ENCODE measurements at places on chromosomes 12 and 14.

GRCh38 chr12:19234171-19234704 lies 104.7 kb downstream of the PLEKHA5 start:
- no peak for DNase-seq

DNA sequence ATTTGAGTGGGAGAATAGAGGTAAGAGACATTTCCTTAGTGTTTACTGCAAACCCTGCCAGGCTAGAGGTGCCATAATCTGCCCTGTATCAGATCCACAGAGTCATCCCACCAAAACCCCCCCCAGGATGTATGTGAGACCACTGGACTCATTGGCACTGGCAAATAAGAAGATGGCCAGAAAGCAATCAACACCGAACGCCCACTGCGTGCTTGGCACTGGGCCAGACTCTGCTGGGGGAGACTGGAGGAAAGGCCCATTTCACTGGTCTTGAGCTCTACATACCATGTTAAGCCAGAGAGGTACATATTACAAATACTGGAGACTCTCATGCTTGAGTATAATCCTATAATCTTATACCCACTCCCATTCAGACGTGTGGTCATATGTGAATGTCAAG lies 44.0 kb downstream of the SMUG1 start:
- DNase-seq: no peak

DNA sequence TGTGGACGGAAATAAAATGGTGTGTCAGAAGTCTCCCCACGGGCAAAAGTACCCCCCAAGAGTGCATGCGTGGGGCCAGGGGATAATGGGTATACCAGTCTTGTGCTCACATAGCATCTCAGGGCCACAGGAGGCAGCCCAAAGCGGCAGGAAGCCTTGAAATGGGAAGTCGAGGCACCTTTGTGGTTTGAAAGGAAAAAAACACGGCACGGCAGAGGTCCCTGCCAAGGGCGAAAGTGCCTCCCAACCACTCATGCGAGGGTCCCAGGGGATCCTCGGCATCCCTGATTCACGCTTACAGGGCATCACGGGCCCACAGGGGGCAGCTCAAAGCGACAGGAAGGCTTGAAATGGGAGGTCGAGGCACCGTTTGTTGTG lies 583.2 kb downstream of the ALG10 start:
- no peak for DNase-seq

DNA sequence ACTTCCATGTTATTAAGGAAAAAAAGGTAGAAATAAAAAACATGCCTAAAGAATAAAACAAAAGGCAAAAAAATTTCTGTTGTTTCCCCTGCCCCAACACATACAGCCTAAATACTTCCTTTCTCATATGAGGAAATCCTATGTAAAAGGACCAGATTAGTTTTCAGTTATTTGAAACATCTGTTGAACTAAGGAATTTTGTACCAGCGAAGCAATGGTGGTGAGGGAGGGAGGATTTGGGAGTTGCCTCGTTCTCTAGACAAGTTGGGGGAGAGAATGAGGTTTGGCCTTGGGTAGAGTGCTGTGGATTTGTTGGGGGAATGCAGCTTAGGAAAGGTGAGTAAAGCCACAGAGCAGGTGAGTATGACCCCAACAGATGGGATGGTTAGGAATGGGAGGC lies 141.5 kb upstream of the RFLNA start:
- no peak for DNase-seq

GRCh38 chr12:49664591-49665239 lies 41.4 kb downstream of the PRPF40B start:
- no peak for DNase-seq

GRCh38 chr14:65346895-65347294 lies 65.6 kb upstream of the FUT8 start:
- DNase-seq: no peak

GRCh38 chr14:92247341-92247740 lies 75.6 kb upstream of the SLC24A4 start:
- DNase-seq: no peak

GRCh38 chr12:89183985-89184435 lies 168.3 kb downstream of the DUSP6 start:
- DNase-seq: no peak

- DNase-seq: no peak
Measured at GRCh38 chr12:110223777-110224378, 57.2 kb upstream of the ATP2A2 start.

DNA sequence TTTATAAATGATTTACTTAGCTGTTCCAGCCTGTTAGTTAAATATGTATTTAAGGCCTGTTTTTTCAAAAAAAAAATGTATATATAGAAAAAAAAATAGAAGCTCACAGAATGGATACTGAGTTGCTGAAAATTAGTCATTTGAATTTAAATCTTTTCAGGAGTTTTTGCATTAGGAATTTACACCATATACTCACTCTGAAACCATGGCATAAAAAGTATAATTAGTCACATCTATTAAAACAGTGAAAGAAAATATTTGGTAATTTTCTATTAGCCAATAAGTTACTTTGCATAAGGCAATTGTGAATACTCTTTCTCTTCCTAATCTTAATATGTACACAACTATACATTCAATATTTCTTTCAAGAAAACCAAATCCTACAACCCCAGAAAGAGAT lies 51.9 kb downstream of the HMGA2 start:
- DNase-seq: no peak

DNA sequence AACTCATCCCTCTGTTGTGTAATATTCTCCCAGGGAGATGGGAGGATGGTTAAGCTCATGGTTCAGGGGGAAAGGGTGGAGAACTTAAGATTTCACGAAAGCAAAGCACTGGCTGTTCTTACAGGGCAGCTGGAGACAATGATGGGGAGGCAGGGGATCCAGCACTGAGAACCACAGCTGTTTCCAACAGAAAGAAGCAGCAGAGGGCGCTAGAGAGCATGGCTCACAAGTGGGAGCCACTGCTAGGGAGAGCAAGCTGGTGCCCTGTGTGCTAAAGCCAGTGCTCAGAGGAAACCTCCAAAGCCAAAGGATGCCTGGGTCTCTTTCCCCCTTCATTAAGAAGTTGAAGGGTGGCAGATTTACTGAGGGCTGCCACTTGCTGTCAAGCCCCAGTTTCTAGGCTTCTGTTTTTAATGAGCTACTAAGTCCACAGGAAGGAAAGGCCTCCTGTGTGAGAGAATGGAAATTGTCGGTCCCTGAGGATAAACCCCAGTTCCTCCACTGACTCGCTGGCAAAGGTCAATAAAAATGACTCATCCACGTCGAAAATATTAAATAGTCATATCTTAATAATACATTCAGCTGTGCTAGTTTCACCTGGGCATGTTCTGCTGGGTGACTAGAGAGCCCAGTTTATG lies 199.7 kb downstream of the ANO2 start:
- peak; percentile 11 for DNase-seq

GRCh38 chr14:75497191-75497590 lies 25.1 kb upstream of the BATF start:
- no peak for DNase-seq

DNA sequence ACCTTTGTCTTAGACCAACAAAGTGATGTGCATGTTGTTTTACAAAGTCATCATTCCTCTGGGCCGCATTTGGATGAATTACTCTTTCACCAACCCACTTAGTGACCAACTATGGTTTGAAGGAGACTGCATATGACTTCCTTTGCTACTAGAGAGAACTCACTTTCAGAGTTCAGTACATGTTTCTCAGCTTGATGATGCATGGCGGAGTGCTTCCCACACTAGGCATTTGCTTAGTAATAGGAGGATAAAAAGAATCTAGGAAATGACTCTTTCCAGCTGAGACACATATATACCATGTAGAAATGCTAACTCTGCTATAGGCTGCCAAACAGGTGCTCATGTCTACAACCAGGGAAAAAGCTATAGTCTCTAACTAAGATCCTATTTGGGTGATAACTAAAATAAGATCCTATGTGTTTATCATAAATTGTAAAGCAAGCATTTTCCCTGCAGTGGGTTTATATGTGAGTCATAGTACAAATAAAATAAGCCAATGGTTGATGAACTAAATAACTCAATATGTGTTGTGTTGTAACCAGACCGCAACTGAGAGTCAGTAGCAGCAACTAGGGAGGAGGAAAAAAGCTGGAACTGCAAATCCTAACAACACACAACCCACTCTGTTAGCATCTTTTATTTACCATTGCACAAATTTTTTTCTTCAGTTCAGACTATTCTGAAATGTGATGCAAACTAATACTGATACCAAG lies 87.2 kb downstream of the TSPAN8 start:
- no peak for DNase-seq

GRCh38 chr12:93991829-93992461 lies 156.4 kb upstream of the PLXNC1 start:
- DNase-seq: no peak

GRCh38 chr14:76314521-76315034 lies 61.4 kb upstream of the ESRRB start:
- no peak for DNase-seq

DNA sequence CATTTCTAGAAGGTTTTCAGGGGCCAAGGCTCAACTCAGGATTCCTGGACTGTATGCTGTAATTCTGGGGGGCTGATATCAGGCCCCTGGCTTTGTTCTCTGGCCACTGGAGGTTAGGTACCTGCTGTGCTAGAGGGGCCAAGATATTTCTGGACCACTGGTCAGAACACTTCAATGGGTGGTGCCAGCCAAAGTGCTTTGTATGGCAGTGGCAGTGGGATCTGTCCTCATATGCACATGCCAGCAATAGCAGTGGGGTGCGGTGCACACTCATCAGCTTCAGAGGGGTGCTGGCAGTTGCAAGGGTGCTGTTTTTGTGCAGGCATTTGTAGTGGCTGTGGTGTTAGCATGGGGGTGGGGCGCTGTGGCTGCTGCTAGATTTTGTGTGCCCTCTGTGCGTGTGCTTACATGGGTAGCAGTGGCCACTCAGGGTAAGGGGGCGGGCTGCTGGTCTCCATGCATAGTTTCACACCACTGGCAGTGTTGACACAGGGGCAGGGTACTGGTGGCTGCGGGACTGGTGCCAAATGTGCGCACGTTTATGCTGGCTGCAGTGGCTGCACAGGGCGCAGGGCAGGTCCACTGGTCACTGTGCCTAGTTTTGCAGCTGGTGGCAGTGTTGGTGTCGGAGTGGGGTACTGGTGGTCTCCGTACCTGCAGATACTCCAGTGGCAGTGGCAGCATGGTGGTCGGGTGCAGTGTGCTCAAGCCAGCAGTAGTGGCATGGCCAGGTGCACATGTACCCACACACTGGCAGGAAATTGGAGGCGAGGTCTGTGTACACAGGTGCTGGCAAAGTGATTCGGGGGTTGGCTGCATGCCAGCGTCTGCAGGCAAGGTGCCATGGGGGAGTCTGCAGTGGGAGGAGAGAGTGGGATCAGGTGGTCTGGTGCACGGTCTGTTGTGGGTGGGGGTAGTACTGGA lies 12.6 kb downstream of the NOPCHAP1 start:
- DNase-seq: no peak

DNA sequence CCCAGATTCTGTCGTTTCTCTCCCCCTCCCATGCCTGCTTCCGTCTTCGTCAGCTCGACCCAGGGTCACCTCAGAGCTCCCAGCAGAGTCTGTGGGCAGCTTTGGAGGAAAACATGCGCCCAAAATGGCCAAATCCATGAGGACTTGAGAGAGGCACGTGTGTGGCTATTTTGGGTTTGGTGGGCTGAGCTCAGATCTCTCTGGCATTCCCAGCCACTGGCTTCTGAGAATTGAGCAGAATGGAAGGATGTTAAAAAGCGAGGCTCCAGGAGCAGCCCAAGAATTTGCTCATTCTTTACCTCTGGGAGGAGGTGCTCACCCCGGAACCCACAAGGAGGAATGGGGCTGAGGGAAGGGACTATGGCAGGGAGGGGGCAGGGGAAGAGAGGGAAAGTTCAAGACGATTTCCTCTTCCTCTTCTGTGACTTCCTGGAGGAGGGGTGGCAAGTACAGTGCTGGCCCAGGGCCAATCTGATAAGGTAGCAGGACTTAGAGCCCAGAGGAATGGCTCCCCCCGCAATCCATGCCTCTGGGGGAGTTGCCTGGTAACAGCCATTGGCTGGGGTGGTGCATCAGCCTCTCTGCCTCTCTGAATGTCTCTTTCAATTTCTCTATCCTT lies 20.1 kb downstream of the TSPAN9 start:
- DNase-seq: no peak

- DNase-seq: no peak
Measured at GRCh38 chr12:128387811-128388422, 120.9 kb downstream of the TMEM132C start.

DNA sequence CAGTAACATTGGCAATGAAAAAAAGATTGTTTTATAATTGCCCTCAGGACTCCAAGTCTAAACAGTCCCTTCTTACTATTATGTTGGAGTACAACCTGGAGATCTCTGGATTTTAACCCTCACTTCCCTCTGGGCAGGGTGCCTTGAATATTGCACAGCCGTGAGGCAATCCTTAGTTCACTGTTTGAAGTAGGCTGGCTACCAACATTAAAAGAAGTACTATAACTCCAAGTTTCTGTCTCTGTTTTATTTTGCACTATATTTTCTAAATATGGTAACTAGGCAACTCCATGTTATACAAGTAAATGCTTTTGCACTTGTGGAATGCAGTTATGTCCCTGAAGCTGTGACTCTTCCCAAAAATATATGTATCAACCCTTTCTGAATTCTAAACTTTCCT lies 490.7 kb downstream of the EGLN3 start:
- no peak for DNase-seq

DNA sequence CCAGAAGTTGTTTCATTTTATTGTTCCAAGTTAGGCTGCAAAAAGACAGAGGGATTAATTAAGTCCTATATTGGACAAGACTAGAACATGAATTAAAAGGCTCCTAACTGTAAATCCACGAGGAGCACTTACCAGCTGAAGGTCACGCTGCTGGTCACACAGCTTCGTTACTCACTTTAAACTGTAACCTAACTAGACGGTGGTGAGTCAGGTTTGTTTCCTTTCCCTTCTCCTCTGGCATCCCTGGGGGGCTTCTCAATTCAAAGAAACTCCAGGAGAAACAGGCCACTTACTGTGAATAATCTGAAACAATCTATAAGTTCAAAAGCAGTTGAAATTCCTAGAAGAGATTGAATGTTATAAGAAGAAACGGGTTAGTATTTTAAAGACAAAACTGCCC lies 331.4 kb downstream of the BCAT1 start:
- DNase-seq: no peak

DNA sequence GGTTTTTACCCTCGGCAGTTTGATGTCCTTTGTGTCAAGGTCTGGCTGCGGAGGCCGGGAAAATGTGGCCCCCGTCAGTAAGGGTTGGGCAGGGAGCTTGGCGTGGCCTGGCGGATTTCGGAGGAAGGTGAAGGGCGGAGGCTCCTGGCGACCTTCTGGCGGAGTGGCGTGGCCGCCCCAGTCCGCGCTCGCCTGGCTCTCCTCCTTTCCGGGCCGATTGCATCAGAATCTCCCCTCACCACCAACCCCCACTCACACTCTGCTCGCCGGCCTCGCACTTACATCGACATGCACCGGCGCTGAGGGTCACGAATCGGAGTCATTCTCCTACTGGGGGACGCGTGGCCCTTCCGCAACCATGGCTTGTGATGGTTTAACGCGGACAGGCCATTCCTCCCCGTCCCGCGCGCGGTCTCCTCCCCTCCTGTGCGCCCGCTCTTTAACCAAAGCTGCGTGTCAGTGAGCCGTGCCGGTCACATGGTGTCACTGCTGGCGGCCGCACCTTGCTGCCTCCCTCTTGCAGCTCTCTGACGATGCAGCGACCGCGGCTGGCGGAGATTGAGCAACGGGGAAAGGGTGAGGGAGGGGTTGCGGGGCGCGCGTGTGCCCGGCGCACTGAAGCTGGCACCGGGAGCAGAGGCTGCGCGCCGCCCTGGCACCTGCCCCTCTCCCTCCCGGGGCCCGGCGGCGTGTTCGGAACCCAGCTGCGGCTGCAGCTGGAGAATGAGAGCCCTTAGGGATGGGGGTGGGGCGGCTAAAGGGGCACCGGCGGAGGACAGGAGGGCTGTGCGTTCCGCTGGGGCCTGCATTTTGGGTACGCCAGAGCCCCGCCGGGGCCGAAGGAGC lies at the start of gene SLC38A1:
Gene SLC38A1, minus strand, starts transcription at position 461 of the 846 bp plus-strand sequence. CDS start 29,243 bp downstream, outside the sequence.
- DNase-seq: peak; percentile 66

Measured in stimulated activated CD4-positive, alpha-beta T cell treated with anti-CD3 and anti-CD28 coated beads, Interleukin-12 subunit alpha, Interleukin-12 subunit beta, amount 100 ng/mL, for 24 hours (primary cell).